Stimulated activated CD4-positive, alpha-beta T cell treated with anti-CD3 and anti-CD28 coated beads, Interleukin-15, amount 100 ng/mL, for 1 hour (primary cell): ENCODE measurements at places on chromosomes 7 and 10.

GRCh38 chr7:17247357-17247756 lies 51.1 kb upstream of the AHR start:
- no peak for DNase-seq

DNA sequence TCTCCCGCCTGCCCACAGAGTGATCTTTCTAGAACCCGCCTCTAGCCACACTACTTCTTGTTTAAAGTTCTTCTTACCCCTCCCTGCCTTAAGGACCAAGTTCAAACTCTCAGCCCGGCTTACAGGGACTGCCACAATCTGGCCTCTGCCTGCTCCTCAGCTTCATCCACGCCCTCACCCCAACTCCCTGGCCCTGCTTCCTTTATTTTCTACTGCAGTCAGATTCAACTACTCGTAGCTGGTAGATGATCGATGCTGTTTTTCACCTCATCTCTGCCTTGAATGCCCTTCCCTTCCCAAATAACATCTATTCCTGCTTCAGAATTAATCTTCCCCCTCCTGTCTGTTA lies 508.5 kb downstream of the RPS24 start:
- DNase-seq = no peak

DNA sequence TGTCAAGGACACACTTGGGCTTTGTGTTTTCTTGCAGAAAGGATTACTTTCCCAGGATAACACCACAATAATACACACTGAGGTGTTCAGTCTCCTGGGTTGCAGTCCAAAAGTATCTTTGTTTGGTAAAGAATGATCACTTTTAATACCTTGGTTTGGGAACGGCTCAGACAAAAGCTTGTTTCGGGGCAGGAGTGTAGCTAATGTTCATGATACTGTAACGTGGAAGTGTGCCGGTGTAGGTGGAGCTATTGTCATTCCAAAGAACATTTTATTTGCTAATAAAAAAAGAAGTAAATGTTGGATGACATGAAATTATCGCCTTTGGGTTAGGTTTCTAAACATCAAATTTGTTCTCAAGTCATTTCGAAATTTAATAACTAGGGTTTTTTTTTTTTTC lies 1.2 kb downstream of the EIF4H start:
- DNase-seq = no peak

- DNase-seq = no peak
Observed at GRCh38 chr7:116801092-116801710, 61.2 kb upstream of the CAPZA2 start.

GRCh38 chr10:57260175-57260574 lies 899.1 kb upstream of the ZWINT start:
- DNase-seq = no peak

DNA sequence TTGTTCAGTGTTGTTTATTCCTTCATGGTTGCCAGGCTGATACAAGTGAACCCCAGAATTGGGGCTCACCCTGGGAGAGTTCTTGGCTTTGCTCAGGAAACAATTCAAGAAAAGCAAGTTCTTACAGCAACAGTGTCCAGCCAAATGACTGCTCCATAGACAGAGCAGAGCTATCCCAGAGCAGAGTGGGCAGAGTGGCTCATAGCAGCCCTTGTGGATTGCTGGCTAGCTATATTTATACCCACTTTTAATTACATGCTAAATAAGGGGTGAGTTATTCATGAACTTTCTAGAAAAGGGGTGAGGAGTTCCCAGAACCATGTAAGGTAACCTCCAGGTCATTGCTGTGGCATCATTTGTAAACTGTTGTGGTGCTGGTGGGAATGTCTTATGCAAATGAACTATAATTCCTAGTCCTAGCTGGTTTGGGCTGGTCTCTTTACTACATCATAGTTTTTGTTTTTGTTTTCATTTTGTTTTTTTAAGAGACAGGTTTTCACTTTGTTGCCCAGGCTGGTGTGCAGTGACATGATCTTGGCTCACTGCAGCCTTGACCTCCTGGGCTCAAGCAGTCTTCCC lies 59.9 kb upstream of the HBP1 start:
- DNase-seq = no peak

- DNase-seq = no peak
Observed at GRCh38 chr10:88174391-88174790, 311.0 kb downstream of the PTEN start.

- DNase-seq = no peak
Observed at GRCh38 chr10:32104181-32104580, 48.0 kb upstream of the KIF5B start.

DNA sequence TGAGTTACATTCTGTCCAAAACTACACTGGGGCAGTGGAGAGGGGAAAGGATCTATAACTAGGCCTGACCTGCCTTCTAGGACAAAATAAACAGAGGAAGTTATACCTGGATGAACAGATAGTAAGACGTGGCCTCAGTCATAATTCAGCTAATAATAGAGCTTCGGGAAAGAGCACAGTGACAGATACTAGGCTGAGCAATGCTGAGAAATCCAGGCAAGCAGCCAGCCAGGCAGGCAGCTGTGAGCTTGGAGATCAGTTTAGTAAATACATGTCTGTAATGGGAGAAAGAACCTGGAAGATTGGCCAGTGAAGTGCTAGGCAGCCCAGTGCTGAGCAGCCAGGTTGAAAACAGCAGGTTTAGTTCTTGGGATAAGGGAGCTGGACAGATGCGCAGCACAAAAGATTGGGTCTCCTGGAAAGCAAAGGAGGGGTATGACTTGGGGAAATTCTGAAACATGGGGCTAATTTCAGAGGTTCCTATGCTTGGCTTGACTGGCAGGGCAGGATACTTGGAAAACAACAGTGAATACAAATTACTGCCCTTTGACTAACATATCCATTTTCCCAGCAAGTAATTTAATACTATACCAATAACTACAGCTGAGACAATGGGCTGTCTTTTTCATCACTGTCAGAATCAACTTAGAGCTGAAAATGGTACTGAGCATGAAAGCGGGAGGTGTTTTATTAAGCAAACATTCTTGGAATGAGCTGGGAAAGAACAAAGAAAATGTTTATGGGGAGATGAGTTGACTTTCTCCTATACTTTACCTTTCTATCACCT lies 140.8 kb downstream of the DGKB start:
- DNase-seq = no peak

- no peak for DNase-seq
Observed at GRCh38 chr7:32263611-32264010, 193.4 kb upstream of the PDE1C start.
